ENCODE measurements at places on chromosomes 1 and 21.

DNA sequence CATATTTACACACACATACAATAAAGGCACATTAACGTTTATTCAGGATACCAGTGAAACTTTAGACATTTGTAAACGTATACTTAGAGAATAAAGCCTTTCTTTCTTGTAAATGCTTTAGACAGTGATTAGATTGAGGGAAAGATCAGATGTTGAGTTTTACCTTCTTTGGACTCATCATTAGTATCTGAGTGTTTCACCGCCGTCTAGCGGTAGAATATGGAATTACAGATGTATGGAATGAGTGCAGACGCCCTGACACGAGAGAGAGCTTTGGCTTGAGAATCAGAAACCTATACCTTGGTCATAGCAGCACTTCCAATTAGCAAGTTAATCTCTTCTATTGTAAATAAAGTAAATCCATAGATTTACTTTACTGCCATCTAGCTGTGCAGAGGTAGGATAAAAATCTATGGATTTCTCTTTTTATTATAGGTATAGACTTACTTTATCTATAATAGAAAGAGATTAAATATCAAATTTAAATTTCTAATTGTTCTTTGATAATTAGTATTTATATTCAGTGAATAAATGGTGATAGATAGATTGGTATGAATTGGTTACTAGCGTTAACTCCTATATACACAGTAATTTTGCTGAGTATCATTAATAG, 12.6 kb downstream of the FLG2 start:
- DNase-seq, result peak; percentile 77

GRCh38 chr1:45254490-45254889, 48.1 kb upstream of the ZSWIM5 start:
- DNase-seq, result no peak

GRCh38 chr1:226063977-226064815, 1.7 kb downstream of the H3-3A start:
- DNase-seq, result no peak

DNA sequence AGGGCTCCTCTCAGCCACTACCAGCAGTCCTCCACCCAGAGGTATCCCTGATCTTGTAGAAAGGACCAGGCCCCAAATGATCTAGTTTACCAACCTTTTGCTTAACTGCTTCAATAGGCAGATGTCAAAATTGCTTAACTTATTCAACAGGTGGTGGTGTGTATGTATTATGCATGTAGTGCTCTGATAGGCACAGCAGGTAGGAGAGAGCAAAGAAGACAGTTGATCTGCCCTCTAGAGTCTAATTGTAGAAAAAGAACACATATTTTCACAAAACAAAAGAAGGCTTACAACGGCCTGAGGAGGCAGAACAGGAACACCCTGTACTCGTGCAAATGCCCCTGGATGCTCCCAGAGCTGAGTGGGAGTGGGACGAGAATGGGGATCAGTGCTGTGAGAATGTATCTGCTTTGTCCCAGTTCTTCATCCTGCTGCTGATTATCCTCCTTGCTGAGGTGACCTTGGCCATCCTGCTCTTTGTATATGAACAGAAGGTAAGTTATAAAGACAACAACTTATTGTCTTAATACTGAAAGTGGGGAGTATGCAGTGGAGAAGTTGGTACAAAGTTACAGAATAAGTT, 21.1 kb downstream of the CD53 start:
- no peak for DNase-seq

- DNase-seq, result peak; percentile 88
Observed at GRCh38 chr1:212162635-212163034, 122.6 kb upstream of the PPP2R5A start.

DNA sequence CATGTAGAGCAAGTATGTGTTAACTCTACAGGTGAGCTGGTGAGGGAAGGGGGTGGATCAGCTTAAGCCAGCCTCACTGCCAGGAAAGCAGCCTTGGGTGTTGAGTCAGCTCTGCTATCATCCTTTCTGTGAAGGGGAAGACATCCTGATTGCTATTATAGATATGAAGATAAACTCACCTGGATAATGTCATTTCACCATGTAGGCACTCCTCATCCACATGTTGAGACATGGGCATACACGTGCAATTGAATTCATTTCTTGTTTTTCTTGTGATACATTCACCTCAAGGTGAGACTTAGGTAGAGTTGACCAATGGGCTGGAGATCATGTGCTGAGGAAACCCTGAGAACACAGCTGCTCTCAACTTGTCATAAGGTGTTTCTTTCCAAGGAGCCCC, 136.9 kb downstream of the CACNA1E start:
- DNase-seq, result no peak

- peak; percentile 27 for DNase-seq
Observed at GRCh38 chr1:214086945-214087344, 99.2 kb downstream of the PROX1 start.

GRCh38 chr21:45584786-45585185, 42.5 kb upstream of the SLC19A1 start:
- no peak for DNase-seq

DNA sequence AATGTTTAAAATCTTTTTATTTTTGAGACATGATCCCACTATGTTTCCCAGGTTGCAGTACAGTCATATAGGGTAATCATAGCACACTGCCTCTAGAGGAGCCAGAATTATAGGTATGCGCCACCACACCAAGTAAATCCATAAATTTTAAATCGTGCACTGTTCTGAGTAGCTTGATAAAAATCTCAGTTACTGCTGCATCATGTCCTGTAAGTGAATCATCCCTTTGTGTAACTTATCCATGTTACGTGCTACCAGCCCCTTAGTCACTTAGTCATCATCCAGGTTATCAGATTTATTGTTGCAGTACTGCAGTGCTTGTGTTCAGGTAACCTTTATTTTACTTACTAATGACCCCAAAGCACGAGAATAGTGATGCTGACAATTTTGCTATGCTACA, 1770.9 kb downstream of the BRINP3 start:
- DNase-seq, result no peak

DNA sequence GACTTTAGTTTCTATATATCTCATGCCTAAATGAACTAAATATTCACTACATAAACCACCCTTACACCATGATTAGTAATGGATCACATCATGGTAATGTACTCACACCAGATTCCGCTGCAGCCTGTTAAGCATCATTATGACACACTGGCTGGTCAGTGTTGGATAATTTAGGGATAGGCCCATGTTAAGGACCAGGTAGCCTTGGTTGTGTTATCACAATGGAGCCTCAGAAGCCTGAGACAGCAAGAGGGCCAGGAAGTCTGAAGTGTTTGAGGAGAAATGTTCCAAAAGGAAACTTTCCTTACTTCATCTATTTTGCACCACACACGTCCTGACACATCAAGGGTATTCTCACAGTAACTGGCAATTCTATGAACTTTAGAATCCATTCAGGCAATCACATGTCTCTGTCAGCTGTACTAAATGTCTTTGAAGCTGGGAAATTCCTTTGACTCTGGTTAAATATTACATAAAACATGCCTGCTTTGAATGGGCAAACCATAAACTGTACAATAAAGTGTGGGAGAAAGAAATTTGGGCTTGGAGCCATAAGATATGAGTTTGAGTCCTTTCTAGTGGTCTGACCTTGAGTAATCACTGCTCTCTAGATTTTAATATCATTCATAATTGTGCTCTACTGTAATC, 105.3 kb upstream of the DPT start:
- DNase-seq, result no peak

- no peak for DNase-seq
Observed at GRCh38 chr1:200354243-200354642, 55.6 kb downstream of the ZNF281 start.

GRCh38 chr1:67558449-67559193, 126.4 kb upstream of the GADD45A start:
- DNase-seq, result no peak

DNA sequence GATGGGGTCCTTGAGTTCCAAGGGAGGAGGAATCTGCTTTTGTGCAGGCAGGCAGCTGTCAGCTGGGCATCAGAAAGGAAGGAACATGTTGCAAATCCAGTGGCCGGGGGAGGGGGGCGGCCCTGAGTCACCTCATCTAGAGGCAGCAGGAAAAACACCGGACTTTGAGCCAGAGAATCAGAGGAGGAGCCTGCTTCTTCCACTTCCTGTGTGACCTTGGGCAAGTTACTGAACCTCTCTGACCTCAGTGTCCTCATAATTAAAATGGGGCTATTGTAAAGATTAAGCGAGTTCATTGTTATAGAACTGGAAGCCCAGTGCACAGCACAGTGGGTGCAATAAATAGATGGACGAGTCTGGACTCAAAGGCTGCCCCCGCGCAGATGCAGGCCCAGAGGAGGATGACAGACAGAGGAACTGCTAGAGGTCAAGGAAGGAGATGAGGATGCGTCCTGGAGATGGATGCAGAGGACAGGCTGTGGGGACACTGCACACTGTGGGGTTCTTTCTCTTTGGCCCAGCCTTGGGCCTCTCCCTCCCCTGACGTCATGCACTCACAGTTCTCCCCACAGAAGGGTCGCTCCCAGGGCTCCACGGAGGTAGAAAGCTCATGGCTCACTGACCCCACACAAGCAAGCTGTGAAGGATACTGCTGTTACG, 714.3 kb downstream of the MATN1 start:
- DNase-seq, result peak; percentile 39

DNA sequence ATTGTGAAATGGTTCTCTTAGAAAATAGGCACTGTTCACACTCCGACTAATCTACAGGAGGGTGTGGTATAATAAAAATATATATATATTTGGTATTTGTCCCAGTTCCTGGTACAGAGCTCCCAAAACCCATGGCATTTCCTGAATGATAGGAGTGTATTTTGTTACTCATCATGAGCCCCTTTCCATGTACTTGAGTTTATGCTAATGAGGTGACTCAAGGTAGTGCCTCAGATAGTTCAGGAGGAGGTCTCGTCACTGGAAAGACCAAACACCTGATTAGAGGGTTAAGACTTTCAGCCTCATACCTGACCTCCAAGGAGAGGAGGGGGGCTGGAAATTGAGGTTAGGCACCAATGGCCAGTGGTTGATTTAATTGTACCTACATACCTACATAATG, 57.9 kb downstream of the TTC3 start:
- DNase-seq, result no peak

DNA sequence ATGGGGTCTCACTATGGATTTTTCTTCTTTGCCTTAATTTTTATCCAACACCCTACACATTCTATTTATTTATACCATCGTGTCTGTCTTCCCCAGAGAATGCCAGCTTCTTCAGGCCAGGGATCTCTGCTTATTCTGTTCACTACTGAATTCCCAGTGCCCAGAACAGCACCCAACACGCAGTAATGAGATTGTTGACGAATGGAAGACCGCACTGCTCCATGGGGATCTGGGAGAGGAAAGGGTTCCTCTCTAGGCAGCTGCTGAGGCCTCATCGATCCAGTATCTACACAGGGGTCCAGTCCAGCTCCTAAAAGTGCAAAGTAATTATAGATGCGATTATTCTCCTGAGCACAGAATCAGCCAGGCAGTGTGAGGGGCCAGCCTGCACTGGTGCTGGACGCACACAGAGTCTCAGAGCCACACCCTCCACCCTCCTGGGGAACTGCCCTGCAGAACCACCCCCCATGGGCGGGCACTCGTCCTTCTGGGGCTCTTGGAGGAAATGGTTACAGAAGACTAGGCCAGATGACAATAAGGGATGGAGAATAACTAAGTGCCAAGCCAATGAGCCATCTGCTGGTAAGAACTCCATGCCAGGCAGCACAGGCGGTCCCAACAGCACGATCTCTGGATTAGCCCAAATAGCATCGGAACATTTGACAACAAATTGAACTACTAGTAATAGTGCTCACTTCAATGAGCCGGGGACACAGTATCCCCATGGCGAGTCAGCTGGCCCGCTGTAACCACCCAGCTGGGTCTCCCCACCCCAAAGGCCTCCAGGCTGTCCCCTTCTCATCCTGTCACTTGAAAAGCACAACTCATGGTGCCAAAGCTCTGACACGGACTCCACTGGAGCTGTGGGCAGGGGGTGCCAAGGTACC, 1.7 kb upstream of the PDE9A start:
- DNase-seq, result peak; percentile 37

- peak; percentile 90 for DNase-seq
Observed at GRCh38 chr1:205335692-205336091, 14.1 kb upstream of the NUAK2 start.

DNA sequence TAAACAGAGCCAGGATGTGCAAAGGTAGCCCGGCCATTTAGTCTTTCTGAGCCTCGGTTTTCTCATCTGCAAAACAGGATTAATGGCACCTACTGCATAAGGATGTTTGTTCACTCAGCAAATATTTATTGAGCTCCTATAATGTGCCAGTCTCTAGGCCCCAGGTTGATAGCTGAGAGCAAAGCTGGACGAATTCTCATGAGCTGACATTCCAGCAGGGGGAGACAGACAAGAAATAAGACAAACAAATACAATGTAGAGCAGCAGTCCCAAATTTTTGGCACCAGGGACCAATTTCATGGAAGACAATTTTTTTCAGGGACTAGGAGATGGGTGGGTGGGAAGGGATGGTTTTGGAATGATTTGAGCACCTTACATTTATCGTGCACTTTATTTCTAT, 74.3 kb upstream of the PAX7 start:
- DNase-seq, result peak; percentile 40

- no peak for DNase-seq
Observed at GRCh38 chr1:109891930-109892329, 18.7 kb upstream of the CSF1 start.

GRCh38 chr1:21839337-21840037, 27.4 kb downstream of the LDLRAD2 start:
- no peak for DNase-seq

DNA sequence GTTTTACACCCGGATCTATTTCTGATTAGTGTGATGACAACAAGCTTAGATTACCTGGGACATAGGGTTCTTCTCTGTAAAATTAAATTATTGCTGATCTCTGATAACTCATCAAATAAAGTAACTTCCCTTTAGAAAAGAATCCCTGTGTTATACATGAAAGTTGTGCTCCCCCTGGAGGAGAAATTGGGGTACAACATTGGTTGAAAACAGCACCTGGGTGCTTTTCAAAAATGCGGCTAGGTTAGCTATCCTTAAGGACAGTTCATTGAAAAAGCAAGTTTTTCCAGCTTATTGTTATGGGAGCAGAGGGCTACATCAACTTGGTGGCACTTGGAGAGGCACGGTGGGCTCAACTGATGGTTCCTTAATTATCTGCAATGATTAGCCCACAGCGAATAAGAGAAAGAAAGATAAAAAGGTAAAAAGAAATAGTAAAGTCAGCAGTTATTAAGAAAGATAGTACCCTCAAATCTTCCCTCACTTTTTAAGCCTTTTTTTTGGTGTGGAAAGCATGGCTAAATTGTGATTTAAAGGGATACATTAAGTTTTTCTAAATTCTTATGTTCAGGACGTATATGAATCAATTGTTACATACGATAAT, 97.8 kb downstream of the FMN2 start:
- DNase-seq, result peak; percentile 68

GRCh38 chr1:17056551-17056950, 2.7 kb upstream of the SDHB start:
- no peak for DNase-seq

- DNase-seq, result no peak
Observed at GRCh38 chr1:195185736-195186135, 1422.5 kb downstream of the KCNT2 start.
